ENCODE measurements at places on chromosomes 12 and 14.

DNA sequence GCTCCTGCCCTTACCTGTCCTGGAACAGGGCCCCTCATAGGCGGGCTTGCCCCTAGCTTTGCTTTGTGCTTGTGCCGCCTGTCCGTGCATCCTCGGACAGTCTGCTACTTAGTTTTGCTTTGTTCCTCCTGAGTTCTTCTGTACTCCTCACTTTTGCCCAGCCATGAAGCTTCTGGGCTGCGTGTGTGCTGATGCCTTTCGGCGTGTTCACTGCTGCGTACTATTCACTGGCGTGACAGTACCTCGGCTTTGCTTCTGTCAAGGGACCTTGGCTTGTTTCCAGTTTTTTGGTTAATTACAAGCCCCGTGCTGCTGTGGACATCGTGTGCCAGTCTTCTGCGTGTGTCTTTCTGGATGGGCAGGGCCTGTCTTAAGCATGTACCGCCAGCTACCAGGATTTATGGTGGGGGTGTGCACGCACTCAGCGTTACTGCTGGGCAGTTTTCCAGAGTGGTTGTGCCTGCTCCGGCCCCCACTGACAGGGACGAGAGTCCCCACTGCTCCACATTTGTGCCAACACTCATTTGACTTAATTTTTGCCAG lies 2.5 kb downstream of the PACS2 start:
- DNase-seq: no peak

- DNase-seq: no peak
Observed at GRCh38 chr12:40801861-40802260, 109.6 kb downstream of the CNTN1 start.

DNA sequence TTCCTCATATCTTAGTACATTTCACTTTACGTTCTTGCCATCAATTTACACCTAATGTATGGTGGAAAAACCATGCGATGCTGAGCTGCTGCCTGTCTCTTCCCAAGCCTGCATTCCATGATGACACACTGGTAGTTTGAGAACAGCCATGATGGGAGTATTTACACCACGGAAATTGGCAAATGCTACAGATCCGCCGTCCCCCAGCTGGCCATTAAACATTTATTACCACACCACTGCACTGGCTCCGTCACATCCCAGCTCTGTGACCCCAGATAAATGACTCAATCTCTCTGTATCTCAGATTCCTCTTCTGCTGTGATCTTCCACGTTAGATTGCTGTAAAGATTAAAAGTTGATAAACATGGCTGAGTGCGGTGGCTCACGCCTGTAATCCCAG lies 13.9 kb downstream of the ESRRB start:
- no peak for DNase-seq

DNA sequence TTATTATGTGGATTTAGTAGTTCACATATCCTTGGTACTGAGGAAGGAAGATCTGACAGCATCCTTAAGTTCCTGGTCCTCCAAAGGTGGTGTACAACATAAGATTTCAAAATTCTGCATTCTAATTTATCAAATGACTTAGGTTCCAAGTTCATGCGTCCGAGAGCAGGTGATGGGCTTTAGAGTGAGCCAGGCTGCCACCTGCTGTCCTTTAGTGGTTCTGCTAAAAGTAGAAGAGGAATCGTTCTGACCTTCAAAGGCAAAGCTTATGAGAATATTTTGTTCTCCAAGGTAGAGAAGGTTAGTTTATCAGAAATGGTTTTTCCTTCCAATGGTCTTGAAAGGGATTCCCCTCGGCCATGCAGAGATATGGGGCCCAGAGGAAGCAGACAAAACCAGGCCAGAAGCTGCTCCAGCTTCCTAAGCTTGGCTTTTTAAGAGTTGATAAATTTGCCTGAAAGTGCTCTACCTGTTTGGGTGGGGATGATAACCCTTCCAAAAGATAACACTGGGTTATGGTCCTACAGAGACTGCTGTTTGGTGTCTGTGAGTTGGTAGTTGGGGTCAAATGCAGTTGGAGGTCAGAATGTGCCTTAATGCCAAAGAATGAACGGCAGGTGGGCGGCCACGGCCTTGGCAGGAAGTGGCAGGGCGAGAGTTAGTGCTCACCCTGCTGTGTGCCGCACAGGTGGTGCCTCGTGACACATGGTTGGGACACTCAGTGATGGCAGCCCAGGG lies 29.1 kb upstream of the LRTM2 start:
- peak; percentile 21 for DNase-seq

- DNase-seq: no peak
Observed at GRCh38 chr14:75720116-75720515, 59.1 kb downstream of the TTLL5 start.

GRCh38 chr12:40915172-40915571 lies 222.9 kb downstream of the CNTN1 start:
- DNase-seq: no peak

DNA sequence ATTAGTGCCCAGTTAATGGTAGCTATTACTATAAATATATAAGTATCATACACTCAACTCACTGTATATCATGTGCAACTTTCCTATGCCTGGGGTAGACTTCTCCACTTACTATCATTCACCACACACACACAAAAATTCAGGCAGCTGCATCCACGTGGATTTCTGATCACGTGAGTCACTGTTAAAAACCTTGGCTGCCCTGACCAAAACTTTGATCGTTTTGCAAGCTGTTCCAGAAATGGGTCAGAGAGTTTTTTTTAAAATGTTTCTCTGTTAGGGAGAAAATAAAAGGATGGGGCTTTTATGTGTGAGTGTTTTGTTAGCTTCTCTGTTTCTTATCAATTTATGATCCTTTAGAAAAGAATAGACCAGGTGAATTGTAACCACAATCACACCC lies 198.2 kb upstream of the CNOT2 start:
- DNase-seq: no peak

- DNase-seq: peak; percentile 21
Observed at GRCh38 chr12:48165089-48165981, 8.0 kb upstream of the ASB8 start.

DNA sequence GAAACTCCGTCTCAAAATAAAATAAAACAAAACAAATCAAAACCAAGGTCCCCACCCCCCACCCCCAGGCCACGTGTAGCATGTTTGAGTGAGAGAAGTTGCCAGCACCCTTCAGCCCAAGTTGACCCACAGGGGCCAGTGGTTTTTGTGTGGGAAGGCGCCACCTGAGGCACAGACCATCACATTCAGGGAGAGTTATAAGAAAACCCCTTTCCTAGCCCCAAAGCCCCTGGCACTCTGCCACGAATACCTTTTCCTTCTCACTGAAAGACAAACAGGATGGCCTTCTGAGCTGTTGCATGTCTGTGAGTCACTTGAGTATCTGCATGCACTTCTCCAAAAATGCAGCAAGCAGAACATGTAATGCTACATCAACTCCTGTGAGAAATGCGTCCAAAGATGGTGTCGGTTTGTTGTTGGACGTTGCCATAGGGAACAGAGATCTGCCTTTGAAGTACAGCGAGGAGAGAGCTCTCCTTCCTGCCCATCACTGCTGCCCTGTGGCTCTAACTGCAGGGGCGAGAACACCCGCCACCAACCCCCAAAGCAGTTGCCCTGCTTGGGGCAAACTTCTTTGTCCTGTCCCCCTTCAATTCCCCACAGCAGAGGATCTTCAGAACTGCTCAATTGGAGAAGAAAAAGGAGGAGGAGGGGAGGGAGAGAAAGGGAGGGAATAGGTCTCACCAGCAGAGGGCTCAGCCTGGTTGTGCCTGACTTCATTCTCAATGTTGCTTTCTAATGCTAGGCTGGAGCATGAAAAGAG lies 2.7 kb upstream of the TRAF3 start:
- no peak for DNase-seq

GRCh38 chr14:41449066-41449465 lies 157.6 kb upstream of the LRFN5 start:
- no peak for DNase-seq

GRCh38 chr14:67815573-67816225 lies 691 bp downstream of the ZFYVE26 start:
- no peak for DNase-seq

GRCh38 chr12:131121705-131122405 lies 168.1 kb downstream of the ADGRD1 start:
- DNase-seq: no peak

- DNase-seq: peak; percentile 74
Observed at GRCh38 chr12:6295094-6295811, 15.2 kb upstream of the PLEKHG6 start.

DNA sequence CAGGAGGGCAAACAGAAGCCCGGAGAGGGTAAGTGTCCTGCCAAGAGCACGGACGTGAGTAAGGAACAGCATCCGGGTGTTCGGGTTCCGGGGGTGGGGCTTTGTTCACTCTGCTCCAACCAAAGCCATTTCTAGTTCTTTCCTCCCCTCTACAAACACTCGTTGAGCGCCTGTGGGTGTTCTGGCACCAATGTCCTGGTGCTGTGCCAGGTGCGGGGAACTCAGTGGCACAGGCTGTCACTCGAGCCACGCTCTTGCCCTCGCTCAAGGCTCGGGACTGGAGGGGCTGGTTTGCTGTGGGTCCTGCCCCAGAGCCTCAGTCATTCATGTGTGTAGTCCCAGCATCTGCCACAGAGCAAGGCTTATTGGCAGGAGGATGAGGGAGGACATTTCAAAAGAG lies 157.5 kb downstream of the CALM1 start:
- no peak for DNase-seq

GRCh38 chr12:12804432-12804886 lies 8.7 kb upstream of the DDX47 start:
- DNase-seq: no peak

GRCh38 chr14:69313176-69313575 lies 53.2 kb downstream of the GALNT16 start:
- no peak for DNase-seq

DNA sequence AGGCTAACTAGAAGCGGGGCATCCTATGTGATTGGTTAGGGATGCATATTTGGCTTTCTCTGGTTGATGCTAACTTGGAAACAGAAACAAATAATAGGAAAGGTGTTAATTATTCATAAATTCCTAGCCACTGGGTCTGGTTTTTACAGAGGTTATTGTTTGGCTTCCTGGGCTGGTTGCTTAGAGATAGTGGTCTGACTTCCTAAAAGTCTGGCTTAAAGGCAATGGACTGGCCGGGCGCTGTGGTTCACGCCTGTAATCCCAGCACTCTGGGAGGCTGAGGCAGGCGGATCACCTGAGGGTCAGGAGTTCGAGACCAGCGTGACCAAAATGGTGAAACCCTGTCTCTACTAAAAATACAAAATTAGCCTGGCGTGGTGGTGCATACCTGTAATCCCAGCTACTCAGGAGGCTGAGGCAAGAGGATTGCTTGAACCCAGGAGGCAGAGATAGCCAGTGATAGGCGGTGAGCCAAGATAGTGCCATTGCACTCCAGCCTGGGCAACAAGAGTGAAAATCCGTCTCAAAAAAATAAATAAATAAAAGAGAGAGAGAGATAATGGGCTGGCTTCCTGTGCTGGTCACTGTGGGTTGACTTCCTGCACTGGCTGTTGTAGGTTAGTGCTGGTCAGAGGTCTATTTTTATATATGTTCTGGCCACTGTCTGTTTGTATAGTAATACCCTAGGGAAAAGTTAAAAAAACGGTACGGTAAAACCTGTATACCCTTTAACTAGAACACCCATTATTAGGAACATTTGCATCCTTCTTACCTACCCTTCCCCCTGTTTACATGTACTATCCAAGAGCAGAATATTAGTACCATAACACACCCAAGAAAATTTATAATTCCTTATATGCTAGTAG lies 24.1 kb downstream of the OR6S1 start:
- no peak for DNase-seq

DNA sequence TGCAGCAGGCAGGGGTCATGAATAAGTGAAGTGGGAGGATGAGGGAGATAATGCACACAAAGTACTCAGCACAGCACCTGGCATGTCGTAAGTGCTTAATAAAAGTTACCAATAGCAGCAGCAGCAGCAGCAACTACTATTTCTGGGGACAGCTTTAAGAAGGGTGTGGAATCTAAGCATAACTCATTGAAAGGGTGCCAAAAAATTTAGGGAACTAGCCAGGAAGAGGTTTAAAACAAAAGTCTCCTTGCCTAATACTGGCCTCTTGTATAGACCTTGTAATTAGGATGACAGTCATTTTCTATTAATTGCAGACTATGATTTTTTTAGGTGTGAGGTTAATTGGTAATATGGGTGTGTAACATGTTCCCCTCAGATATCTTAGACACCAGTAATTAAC lies 179.9 kb downstream of the PTPN11 start:
- no peak for DNase-seq

GRCh38 chr14:36975834-36976233 lies 196.6 kb downstream of the SLC25A21 start:
- no peak for DNase-seq

- no peak for DNase-seq
Observed at GRCh38 chr12:59844750-59845149, 248.9 kb downstream of the SLC16A7 start.

DNA sequence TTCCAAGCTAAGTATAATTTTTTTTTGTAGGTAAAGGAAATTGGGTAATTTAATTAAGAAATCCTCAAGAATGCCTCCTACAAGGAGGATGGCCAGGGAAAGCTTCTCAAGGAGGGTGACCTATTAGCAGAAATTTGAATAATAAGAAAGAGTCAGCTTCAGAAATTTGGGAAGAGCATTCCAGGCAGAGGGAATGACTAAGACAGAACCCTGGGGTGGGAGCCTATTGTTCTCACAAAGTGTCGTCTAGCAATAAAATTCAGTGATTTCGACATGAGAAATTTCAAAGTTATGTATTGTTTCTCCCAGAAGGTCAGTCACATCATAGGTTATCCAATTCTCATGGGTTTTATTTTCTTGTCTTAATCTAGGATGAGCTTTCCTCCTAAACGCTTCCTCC lies 1168.4 kb downstream of the AACS start:
- DNase-seq: no peak

DNA sequence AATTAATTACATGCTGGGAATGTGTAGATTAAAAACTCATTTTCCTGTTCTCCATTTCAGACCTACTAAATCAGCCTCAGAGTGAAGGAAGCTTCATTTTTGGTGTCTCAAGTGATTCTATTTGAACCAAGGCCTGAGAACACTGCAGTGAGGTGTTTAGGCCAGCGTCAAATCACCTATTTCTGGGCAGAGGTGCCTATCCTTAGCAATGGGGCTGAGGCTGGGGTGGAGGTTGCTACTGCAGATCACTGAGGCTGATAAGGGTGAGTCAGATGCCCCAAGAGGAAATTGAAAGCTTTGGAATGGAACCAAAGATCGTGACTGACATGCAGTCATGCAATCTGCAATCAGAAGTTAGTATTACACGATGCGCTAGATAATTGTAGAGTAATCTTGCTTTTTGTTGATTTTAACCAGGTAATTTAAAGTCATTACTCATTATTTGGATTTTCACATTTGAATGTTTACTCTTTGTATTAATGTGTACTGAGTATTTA lies 4.4 kb downstream of the TXNRD1 start:
- no peak for DNase-seq

DNA sequence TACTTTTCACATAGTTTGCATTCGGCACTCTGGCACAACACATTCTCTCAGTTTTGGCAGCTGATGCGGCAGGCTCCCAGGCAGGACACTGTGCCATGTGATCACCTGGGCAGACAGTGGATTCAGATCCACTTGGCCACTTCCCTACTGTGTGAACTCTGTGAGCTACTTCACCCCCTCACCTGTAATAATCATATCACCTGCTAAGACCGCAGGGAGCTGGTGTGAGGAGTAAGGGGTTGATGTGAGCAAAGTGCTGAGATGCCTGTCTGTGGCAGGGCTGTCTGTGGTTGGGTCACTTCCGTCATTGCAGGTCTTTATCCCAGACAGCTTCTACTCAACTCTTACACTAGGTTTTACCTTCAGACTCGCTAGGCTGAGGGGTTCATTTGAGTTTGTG lies 50.4 kb upstream of the AMN start:
- DNase-seq: no peak
